ENCODE measurements at places on chromosomes 16 and 17.

DNA sequence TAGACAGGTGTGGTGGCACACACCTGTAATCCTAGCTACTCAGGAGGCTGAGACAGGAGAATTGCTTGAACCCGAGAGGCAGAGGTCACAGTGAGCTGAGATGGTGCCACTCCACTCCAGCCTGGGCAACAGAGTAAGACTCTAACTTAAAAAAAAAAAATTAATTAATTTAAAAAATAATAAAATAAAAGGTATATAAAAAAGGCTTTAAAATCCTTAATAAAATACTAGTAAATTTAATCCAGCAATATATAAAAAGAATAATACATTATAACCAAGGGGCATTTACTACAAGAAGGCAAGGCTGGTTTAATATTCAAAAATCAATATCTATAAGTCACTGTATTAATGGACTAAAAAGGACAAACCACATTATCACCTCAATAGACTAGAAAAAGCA lies 44.8 kb upstream of the MNT start:
- no peak for DNase-seq

GRCh38 chr16:87657621-87658192 lies 55.4 kb downstream of the JPH3 start:
- DNase-seq, result no peak

GRCh38 chr17:8126491-8127066 lies 2.7 kb upstream of the HES7 start:
- DNase-seq, result peak; percentile 59

DNA sequence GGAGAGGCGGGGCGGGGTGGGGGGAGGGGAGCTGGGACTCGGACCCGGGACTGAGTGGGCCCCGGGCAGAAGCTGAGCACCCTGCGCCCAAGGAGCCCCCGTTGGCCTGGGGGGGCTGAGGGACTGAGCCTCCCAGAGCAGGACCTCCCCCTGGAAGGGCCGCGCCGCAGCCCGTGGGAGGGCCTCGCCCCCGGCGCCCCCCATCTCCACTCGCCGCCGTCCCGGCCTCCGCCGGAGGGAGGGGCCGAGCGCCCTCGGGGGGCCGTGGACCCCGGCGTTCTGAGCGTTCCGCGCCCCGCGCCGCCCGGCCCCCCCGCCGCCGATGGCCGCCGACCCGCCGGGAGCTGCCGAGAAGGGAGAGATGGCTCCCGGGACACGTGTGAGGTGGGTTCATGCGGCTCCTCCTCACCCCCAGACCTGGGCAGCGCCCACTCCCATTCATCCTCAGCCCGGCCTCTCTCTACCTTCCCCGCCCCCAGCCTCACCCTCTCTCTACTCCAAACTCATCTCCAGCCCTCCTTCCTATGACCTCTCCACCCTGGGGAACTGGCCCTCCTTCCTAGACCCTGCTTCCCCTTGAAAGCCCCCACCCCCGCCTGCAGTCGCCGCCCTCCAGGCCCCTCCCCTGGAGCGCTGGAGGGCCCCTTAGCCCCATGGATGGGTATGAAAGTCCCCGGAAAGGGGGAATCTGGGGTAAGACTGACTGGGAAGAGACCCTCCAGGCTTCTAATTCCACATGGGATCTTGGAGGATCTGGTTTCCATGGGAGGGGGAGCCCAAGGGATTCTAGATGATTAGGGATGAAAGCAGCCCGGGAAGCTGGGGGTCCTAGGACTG lies 922 bp downstream of the FBXL19 start:
- no peak for DNase-seq

GRCh38 chr16:58843675-58844074 lies 109.6 kb upstream of the GOT2 start:
- DNase-seq, result no peak

DNA sequence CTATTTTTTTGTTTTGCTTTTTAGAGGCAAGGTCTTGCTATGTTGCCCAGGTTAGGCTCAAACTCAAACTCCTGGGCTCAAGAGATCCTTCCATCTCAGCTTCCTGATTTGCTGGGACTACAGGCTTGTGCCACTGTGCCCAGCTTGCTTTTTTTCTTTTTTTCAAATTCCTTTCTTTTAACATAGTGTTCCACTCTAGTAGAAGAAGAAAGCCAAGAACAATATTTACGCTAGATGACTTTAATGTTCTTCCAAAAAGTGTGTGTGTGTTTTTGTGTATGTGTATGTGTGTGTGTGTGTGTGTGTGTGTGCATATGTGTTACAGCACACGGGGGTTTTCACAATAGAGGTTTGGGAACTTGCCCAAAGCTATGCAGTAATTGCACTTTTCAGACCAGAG lies 10.7 kb upstream of the UMOD start:
- no peak for DNase-seq

DNA sequence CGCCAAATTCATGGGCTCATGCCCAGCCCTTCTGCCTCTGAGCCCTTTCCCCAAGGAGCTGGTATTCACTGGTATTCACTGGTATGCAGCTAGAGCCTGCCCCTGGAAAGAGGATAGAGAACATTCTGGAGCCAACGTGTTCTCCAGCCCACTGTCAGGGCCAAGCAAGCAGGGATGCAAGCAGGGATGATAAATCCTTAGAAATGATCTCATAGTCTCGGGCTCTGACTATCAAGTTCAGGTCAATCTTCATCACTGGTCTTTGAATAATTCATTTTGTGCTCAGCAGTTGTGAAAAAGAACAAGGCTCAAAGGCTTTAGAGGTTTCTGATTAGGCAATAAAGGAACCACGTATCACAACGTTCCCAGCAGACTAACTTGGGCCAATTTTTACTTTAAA lies 57.3 kb downstream of the CACNG5 start:
- no peak for DNase-seq

DNA sequence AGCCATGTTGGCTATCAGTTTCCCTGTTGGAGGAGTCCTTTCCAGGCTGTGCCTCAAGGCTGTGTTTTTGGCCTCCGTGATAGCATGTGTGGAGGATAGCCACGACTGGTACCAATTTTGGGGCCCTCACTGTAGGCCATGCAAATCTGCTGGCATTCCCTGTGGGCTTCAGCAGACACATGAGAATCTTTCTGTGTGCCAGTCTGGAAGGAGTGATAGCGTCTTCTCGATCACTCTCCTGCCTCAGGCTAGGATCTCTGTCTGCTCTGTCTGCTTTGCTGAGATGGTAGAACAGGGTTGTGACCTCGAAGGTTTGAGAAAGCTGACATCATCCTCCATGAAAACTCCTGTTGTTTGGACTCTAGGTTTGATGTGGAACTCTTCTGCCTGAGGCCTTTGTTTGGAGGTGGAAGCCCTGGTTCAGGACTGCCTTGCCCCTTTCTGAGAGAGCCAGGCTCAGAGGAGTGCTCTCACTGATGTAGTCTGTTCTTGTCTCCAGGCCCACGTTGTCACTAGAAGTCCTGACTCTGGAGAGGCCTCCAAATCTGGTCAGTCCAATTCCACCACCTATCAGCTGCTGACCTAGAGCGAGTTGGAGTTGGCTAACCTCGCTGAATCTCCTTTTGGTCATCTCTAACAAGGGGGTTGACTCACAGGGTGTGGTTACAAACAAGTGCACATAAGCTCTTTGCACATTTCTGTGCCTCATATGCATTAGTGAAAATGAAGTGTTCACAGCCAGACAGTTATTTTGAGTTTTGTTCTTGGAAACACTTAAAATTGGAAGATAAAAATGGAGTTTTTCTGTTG lies 12.1 kb upstream of the EDC4 start:
- DNase-seq, result no peak

GRCh38 chr17:29209073-29209472 lies 28.9 kb upstream of the MYO18A start:
- DNase-seq, result no peak

- peak; percentile 89 for DNase-seq
These were observed 1.2 kb downstream of the TMC6 start for GRCh38 chr17:78127239-78127887.

DNA sequence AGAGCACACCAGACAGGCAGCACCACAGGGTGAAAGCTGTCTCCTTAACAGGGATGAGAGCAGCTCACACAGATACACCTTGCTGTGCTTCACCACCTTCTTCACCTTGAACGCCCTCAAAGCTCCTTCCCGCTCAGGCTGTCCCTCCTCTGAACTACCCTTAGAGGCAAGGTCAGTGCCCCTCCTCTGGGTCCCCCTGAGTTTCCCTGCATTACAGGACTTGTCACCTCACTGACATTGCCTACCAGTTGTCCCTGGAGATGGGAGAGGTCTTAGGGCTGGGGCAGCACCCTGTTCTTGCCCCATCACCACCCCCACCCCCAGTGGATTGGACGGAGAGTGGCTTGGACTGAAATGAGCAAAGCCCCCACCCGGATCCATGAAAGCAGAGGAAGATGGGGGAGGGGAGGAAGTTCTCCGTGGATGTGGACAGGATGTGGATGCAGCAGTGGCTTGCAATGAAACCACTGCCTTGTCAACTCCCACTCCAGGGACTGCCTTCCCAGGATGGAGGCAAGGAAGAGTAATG lies 73.2 kb upstream of the CDH5 start:
- DNase-seq, result no peak

- DNase-seq, result no peak
These were observed 8.1 kb downstream of the MEIOB start for GRCh38 chr16:1863681-1864460.

DNA sequence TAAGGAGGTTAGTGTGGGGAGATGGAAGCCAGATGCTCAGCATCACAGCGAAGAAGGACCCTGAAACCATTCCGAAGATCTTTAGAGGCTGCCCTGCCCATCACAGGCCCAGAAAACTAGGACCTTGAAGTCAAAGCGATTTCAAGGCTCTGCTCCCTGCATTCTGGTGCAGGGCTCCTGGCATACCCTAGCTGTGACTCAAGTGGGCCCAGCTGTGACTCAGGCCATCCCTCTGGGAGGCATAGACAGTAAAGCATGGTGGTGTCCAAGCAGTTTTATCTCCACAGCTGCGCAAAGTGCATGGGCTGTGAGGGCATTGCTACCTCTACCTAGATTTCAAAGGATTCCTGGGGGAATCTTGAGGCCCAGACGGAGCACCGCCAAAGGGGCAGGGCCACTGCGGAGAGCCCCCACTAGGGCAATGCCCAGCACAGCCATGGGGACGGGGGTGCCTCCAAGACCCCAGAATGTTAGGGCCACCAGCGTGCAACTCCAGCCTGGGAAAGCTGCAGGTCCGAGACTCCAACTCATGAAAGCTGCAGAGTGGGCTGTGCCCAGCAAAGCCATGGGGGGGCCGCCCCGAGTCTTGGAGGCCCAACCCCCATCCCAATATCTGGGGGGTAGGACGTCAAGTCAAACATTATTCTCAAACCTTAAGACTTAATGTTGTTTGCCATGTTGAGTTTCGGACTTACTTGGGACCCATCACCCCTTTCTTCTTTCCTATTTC lies 11.7 kb upstream of the ZNF594 start:
- no peak for DNase-seq

DNA sequence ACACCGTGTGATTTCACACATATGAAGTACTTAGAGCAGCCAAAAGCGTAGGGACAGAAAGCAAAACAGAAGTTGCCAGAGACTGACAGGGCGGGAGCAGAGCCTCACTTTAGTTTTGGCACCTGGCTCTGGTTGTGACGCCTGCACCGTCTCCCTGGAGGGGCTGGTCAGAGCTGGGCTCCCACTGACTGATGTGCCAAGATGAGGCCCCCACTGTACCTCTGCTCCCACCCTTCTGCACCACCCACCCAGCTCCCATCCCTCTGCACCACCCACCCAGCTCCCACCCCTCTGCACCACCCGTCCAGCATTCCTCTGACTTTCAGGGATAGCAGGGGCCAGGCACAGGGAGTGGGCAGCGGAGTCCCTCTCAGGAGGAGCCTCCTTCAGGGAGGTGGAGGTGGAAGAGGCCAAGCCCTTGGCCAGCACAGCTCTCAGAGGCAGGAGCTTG lies 3.2 kb upstream of the PRSS21 start:
- DNase-seq, result no peak

- no peak for DNase-seq
These were observed 97.1 kb upstream of the NOL11 start for GRCh38 chr17:67620636-67621035.

DNA sequence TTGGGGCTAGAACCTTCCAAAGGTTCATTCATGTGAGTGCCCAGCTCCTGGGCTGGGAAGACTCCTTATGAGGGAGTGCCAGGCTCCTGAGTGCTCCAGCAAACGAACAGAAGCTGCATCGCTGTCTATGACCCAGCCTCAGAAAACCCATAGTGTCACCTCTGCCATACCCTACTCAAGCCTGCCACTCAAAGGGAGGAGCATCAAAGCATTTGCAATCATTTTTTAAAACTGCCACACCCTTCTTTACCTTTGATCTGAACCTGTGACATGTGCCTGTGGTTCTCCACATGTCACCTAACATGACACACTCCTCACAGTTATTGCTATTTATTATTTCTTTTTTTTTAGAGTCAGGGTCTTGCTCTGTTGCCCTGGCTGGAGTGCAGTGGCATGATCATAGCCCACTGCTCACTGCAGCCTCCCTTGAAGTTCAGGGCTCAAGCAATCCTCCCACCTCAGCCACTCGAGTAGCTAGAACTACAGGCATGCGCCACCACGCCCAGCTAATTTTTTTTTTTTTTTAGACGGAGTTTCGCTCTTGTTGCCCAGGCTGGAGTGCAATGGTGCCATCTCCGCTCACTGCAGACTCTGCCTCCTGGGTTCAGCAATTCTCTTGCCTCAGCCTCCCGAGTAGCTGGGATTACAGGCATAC lies 7.3 kb upstream of the KDM8 start:
- no peak for DNase-seq

DNA sequence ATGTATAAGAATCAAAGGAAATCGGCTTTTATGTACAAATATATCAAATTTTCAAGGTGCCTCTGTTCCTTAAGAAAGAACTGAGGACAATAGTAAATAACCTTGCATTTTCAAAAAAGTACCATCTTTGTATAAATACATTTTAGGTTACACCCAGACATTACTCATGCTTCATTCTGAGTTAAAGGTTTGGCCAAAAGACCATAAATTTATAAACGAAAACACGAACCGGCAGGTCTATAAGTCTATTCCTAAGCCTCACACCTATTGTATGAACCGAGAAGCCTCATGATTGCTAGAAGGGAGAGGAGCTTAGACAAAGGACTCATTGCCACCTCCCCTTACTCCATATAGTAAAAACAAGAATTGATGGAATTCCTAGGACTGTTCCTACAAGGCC lies 94.6 kb upstream of the PSMD7 start:
- no peak for DNase-seq

- DNase-seq, result no peak
These were observed 211.7 kb upstream of the CHMP6 start for GRCh38 chr17:80779961-80780380.

DNA sequence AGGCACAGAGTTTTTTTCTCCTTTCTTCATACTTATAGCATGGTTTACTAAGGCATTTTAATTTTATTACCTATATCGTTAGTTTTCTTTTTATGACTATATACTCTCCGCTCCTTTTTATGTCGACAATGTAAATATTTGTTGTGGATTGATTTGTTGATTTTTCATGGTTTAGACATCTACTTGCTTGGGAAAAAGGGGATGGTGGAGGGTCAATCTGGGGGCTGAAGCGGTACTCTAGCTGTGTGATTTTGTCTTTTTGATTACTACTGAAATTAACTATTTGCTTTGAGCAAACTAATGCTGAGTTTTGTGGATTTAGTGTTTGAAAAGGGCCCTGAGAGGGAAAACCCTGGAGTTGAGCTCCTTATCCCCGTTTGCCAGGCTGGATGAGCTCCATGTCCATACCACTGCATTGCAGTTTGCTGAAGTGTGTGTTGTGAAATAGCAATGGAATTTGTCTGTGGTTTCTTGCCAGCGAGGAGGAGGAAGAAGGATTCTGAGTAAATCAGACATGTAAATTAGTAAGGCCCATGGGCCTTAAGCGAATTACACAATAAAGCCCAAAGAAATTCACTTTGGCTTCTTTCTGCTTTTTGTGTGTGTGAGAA lies 72.0 kb downstream of the FTO start:
- DNase-seq, result no peak

- DNase-seq, result no peak
These were observed 1.1 kb downstream of the TSEN54 start for GRCh38 chr17:75517297-75517865.

- DNase-seq, result no peak
These were observed 595.2 kb upstream of the CDH11 start for GRCh38 chr16:65716737-65717700.

Measured in dorsolateral prefrontal cortex (tissue), 122 donors.